ENCODE measurements at places on chromosomes 13 and 19.

GRCh38 chr13:33079960-33080359, 63.7 kb downstream of the KL start:
- no peak for DNase-seq

DNA sequence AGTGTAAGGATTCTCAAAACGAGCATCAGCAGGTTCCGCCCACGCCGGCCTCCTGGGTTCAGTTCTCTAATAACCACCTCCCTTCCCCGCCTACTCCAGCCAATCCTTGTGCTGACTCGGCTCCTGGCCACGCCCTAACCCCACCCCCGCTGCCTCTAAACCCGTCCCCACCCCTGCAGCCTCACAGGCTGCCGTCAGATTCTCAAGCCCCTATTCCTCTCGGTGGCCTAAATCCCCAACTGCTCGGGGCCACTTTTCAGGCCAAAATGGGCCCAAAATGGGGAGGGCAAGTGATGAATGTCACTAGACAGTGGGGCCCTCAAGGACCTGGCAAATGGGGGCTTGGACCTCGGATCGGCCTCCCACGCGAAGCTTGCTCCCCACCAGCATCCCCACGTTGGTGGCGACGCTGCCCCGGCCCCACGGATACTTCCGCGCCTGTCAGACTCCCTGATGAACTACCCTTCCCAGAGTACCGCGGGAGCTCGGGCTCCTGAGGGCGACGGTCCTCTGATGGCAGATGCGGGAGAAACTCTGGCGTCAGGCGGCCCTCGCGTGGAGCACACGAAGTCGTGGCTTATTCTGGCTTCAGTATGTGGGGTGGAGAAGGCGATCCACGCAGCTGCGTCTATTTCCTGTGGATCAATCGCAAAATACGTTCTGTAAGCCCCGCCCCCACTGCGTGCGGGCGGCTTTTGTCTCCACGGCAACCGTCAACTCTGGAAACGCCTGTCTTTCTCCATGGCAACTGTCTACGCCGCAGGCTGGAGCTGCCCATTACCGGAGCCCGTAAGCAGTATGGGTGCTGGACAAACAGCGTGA, 24.8 kb downstream of the ZNF473 start:
- no peak for DNase-seq

DNA sequence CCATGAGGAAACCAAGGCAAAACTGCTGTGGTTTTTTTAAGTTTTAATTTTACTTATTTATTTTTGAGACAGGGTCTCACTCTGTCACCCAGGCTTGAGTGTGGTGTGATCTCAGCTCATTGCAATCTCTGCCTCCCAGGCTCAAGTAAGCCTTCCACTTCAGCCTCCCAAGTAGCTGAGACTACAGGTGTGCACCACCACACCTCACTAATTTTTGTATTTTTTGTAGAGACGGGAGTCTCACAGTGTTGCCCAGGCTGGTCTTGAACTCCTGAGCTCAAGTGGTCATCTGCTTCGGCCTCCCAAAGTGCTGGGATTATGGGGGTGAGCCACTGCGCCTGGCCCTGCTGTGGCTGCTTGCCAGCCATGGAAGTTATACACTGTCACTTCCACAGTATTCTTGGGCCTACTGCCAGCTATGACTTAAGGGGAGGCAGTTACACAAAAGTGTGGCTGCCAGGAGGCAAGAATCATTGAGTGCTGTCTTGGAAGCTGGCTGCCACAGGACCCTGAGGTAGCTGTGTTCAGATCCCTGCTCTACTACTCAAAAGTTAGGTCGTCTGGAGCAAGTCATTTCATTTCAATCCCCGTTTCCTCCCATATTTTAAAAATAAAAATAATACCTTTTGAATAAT, 12.7 kb downstream of the FARP1 start:
- no peak for DNase-seq

- DNase-seq: no peak
Measured at GRCh38 chr13:114099918-114100445, 32.4 kb downstream of the RASA3 start.

DNA sequence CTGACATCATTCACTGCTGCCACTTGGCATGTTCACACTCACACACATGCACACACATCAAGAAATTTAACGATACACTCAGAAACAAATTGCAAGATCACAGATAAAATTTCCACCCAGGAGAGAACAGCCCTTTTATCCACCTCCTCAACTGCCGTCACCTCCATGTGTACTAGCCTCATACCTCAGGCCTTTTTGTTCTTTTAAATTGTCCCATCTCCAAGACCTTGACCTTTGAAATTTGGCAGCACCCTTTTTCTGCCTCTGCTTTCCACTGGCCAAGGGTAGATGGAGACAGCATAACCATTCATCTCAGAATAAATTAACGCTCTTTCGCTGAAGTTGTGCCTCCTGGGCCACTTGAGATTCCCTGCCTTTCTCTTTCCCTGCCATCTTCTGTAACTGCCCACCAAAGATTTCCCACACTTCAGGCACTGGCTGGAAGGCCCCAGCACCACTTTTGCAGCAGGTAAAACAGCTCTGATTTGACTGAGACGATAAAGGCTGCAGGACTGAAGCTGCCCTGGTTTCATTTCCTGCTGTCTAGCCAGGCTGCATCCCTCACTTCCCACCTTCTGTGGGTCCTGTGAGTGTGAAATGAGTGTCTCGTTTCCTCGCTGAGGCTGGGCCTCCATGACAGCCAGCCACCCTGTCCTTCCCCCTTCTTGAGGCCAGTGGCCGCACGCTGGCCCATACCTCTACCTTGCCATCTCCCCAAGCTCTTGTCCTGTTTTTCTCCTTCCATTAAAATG, 39.3 kb downstream of the MBNL2 start:
- no peak for DNase-seq

DNA sequence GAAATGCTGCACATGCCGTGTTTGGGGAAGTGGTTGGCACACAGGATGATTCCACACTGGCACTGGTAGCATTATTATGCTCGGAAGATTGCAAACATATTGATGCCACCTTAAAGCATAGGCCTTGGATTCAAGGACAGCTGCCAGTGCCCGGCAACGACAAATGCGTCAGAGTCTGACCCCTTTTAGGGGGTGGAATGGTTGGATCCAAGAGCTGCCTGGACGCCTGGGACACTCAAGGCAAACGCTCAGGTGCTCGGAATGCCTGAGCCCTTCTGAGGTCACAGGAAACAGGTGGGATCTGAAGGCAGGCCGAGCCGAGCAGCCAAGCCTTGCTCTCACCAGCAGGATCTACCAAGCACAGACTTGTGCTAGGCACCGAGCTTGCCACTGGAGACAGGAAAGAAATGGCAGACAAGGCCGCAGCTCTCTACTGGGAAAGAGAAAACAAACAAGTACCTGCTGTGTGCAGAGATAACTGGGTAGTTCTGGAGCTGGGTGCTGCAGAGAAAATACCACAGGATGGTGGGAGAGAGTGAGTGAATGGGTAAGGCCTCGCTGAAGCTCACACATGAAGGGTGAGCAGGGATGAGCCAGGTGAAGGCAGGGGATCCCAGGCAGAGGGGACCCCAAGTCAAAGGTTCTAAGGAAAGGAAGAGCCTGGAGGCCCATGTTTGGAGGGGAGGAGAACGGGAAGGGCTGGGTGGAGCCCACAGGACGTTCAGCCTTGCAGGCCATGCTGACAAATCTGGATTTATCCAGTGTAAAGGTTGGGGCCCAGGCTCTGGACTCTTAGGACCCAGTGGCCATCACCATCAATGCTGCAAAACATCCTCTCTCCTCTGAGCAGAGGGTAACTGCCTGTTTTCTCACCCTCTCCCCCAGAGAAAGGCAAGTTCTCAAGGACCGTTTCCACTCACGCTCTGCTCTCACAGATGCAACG, 9.2 kb downstream of the RANBP3 start:
- DNase-seq: no peak

DNA sequence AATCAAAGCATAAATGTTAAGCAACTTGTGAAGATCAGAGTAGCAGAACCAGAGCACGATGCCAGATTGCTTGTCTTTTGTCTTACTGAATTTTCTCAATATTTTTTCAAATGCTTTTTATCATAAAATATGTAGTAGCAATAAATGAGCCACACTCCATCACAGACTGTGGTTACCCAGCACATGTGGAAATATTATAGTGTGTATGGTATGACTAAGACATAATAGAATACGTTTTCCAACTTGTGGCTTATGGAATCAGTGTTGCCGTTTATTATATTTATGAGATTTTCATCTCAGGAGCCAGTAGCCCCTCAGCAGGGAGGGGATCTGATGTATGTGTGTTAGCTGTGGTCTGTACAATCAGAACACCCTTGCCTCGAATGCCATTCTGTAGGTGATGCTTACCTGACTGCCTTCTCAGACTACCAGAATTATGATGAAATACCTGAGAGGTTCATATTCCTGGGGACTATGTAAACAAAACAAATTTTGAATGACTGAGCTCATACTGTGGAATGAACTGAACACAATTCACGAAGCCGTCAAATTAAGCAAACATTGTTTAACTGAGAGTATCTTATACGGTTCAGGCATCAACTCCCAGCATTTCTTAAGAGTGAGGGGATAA, 1.9 kb downstream of the SCEL start:
- DNase-seq: no peak

GRCh38 chr13:21719463-21719862, 48.6 kb downstream of the FGF9 start:
- DNase-seq: no peak

DNA sequence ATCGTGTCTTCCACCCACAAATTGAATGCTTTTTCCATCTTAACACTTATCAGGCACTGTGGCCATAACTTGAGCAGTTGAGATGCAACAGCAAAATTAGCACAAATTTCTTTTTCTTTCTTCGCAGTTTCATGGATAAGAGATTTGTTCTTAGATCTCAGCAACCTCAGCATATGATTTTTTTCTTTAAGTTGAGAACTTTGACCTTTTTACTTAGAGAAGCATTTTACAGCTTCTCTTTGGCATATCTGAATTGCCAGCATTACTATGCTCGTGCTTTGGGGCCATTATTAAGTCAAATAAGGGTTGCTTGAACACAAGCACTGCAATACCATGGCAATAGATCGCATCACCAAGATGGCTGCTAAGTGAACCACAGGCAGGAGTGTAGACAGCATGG, 16.1 kb downstream of the USPL1 start:
- no peak for DNase-seq

GRCh38 chr19:10004617-10005016, 5.7 kb downstream of the COL5A3 start:
- no peak for DNase-seq

GRCh38 chr19:51272183-51272810, 21.4 kb downstream of the SIGLECL1 start:
- peak; percentile 39 for DNase-seq

GRCh38 chr13:33445024-33445423, 159.5 kb upstream of the STARD13 start:
- DNase-seq: no peak

DNA sequence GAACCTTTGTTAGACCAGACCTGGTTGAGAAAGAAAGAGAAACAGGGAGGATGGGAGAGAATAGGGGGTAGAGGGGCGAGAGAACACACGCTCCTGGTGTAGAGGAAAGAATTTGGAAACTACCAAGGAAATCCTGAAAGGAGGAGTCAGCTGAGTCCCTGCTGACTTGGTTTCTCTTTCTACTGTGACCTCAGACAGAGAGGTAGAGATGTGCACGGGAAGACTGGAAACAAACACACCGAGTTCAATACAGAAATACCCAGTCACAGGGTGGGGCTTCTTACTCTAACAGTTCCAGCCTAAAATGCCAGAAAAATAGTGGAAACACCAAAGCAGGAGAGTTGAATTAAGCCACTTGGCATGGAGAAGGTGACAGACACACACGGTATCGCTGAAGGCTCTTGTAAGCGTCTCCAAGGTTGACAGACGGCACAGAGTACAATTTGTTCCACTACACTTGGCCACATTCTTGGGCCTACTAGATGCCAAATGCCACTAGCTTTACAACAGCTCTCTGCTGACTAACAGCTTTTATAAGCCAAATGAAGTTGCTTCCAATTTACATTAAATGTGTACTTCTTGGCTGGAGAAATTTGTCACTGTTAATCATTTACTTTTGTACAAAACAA, 28.1 kb downstream of the LATS2 start:
- DNase-seq: no peak

- no peak for DNase-seq
Measured at GRCh38 chr13:93851236-93851635, 624.6 kb downstream of the GPC6 start.

- DNase-seq: no peak
Measured at GRCh38 chr19:718991-719512, 10.3 kb downstream of the PALM start.

DNA sequence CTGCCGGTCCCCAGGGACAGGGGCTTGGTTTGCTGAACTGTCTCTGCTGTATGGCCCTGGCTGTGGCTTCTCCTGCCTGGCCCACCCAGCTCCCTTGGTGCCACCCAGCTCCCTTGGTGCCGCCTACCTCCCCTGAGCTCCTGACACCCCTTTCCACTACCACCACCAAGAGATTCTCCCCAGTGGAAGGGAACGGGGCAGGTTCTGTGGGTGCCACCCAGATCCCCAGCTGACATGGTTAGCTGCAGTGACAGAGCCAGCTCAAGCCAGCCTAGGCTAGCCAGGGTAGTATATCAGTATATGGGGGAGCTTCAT, 28.5 kb upstream of the POP4 start:
- no peak for DNase-seq

- no peak for DNase-seq
Measured at GRCh38 chr13:51999510-51999911, 11.7 kb downstream of the ATP7B start.

DNA sequence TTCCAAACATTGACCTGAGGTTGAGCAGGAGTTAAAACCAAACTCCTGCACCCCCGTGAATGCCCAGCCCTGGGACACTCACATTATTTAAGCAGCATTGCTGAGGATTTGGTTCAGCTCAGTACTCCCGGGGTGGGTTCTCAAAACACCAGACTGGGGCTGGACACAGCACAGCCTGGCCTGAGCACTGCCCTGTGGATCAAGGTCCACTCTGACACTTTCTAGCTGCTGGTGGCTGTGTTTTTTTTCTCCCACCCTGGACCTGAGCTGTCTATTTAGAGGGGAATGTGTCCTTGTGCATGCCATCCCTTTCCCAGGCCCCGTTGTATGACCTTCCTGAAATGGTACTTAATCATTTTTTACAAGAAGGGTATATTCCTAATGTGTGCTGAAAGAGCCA, 94.7 kb upstream of the GJB6 start:
- no peak for DNase-seq

- no peak for DNase-seq
Measured at GRCh38 chr19:35403116-35403760, 32.4 kb downstream of the GPR42 start.

DNA sequence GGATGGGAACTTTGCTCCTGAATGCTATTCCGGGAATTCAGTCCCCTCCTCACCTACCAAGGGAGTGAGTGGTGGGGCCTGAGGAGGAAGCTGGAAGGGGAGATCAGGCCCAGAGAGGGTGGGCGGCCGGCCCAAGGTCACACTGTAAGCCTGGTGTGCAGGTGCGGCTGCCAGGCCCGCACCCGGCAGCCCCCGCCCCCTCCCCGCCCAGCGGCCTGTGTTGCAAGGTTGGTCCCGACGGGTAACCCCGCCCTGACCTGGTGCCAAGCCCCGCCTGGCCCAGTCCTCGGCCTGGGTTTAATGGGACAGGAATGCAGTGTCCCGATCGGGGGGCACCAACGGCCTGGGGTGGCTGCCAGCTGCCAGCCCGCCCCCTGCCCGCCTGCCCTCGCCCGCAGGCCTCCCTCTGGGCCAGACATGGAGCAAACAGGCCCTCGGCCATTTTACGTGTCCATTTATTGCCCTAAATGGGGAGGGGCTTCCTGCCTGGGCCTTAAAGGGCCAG, 5.5 kb downstream of the ZBTB7A start:
- no peak for DNase-seq
